ENCODE measurements at places on chromosomes 5 and 9. TPM values are rescaled to one million over a fixed set of nuclear protein-coding genes. Genes with fewer than 3 reads are reported as not detected.

The FOXD4L3 gene
- total RNA-seq = not detected

DNA sequence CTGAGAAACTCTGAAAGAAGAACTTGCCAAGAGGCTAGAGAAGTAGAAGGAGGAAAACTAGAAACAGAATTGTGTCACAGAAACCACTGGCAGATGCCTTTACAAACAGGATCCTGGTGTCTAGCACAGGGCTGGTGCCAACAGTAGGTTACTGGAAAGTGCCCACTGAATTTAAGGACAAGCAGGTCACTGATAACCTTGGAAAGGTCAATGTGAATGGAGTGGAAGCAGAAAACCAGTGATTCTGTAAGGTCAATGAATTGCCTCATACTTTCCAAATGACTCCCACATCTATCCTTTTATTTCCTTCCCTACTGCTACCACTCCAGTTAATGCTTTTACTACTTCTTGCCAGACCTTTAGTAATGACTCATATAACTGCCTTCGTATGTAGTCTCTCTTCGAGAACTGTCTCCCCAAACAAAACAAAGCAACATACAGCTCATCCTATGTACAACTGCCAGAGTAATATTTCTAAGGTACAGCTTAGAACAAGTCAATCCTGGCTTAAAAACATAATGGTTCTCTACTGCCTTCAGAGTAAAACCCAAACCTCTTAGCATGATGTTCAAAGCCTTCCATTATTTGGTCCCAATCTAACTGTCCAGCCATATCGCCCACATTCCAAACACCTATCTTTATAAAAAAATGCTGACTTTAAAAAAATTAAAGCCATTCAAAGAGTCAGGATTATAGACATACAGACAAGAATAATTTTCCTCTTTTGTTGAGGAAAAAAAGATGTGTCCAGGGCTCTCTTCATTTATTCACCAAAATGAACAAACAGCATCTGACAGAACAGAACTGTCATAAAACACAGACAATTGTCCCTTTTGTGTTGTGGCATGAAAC lies 52.5 kb downstream of the NR3C1 start:
- DNase-seq = no peak

DNA sequence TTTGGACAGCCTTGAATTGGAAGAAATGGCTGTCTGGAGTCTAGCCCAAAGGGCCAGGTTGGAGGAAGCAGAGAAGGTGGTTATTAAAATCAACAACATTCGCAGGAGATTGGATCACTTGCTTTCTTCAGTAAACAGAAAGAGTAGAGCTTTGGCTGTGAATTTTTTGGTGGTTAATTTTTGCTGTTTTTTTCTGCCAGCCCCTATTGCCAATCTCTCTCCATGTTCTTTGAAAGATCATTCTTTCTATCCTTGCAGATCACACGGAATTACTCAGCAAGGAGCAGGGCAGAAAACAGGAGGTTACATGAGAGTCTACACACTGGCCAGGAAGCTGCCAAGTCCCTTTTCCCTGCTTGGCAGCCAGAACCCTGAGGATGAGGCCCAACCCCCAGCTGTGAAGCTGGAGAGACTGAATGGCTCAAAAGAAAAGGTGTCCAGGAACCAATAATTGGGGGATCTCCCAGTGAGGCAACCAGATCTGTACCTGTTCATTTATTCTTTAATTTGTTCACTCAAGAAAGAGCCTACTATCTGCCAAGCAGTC lies 13.0 kb downstream of the GLRX start:
- DNase-seq = no peak

DNA sequence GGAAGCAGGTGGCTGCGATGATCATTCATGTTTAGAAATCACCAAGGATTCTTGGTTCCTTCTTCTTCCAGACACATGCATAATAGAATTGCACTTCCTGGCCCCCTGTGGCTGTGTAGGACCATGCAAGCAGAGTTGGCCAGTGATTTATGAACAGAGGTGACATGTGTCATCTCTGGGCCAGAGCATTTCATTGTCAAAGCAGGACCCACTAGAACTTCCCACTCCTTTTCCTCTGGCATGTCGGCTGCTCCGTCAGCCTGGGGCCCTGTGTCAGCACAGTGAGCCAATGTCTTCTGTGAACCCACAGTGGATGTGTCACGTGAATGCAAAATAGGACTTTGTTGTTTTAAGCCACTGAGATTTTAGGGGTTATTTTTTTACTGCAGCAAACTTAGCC lies 59.2 kb downstream of the HSD17B3 start:
- no peak for DNase-seq

- peak; percentile 49 for DNase-seq
Observed at GRCh38 chr9:129482521-129483414, 138.1 kb downstream of the C9orf50 start.

The GRXCR2 gene
- not detected for total RNA-seq

The CA9 gene
- not detected for total RNA-seq

- no peak for DNase-seq
Observed at GRCh38 chr5:148778882-148779281, 47.5 kb upstream of the ADRB2 start.

- no peak for DNase-seq
Observed at GRCh38 chr5:90878549-90879196, 320.1 kb downstream of the ADGRV1 start.

GRCh38 chr5:67648201-67648671 lies 451.6 kb upstream of the CD180 start:
- no peak for DNase-seq

- DNase-seq = no peak
Observed at GRCh38 chr5:98128846-98129245, 644.6 kb upstream of the RGMB start.

GRCh38 chr5:57889558-57889957 lies 406.9 kb upstream of the ACTBL2 start:
- no peak for DNase-seq

The TAF1L gene
- total RNA-seq = not detected

The DRD1 gene
- not detected for total RNA-seq

The DMGDH gene
- total RNA-seq = not detected

DNA sequence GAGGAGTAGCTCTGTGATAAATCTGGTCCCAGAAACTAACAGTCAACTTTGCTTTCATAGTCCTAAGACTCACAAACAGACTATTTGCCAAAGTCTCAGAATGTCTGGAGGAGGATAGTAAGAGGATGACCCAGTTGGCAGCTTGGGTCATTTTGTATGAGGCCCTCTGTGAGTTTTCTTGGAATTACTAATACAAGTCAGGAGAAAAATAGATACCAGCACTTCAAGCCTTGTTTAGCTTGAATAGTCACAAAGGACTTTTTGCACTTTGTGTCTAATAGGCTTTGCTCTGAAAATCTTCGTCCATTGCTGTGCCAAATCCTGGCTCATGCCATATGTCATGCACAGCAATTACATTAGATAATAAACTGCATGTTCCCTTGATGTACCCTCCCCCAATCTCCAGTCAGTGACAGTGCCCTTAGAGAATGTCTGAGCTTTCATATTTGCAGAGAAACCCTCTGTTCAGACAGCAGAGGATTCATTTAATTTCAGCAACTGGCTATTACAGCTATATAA lies 612.8 kb downstream of the CSNK1G3 start:
- DNase-seq = no peak

DNA sequence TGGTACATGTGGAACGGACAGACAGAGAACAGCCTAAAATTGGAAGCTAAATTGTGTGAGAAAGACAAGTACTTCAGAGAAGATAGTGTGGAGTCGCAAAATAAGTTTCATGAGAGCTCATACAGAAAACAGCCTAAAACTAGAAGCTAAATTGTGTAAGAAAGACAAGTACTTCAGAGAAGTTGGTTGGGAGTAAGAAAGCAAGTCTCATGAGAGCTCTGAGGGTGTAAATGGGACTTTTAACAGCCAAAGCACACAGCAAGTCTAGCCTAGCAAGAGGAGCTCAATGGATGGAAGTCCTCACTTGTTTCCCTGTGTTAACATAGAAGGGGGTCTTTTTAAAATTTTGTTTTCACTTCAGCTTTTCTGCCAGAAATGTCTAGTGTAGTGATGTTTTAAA lies 93.1 kb downstream of the STK32A start:
- no peak for DNase-seq

The KCNN2 gene
- not detected for total RNA-seq

The PCSK5 gene
- 14.4 TPM for total RNA-seq

The TXNDC8 gene
- not detected for total RNA-seq
